NCI-H2081 (cell line): ENCODE measurements at places on chromosomes 16 and 17.

DNA sequence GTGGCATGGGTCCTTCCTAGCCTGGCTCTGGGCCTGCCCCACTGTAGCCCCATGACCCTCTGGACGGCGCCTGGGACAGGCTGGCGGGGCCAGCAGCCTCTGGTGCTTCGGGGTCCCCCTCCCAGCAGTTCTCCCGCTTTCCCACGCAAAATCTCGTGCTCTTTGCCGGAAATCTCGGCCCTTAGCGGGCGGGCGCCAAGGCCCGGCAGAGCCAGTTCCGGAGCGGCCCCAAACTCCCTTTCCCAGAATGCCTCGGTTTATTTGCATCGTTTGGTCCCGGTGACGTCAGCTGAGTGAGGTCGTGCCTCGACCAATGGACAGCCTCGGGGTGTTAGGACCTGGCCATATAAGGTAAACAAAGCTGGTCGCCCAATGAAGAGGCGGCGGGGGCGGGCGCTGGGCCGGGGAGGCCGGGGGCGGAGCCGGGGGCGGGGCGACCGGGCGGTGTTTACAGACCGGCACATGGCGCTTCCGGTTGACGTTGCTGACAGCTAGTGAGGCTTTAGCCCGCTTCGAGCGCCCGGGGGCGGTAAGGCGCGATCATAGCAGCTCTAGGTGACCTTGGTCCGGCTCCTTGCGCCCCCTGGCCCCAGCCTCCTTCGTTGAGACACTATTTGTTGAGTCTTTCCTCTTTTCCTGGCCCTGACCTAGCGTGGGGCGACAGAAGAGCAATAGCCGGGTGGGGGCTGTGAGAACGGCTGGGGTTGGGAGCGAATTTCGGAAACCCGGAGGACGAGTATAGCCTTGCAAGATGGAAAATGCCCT, 1.5 kb upstream of the UBALD1 start:
- DNase-seq: peak; percentile 99

DNA sequence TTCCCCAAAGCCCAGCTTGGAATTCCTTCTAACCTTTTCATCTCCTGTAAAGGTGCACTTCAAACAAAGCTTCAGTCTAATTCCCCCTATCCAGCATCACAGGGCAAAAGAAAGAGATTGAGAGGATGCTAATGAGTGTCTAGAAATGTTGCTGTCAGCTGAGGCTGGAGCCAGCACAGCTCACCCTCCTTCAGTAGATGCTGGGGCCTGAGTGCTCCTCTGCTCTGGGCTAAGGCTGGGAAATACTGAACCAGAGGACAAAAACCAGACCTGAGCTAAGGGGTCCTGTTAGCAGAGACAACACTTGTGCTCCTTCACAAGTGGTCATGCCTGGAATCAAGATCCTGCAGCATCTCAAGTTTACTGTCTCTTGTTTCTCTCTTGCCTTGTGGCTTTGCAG, 85.0 kb downstream of the CHD9NB start:
- DNase-seq: no peak

- no peak for DNase-seq
Observed at GRCh38 chr17:15441315-15441714, 26.1 kb downstream of the CDRT4 start.

- DNase-seq: no peak
Observed at GRCh38 chr17:59520251-59520650, 45.2 kb upstream of the DHX40 start.

GRCh38 chr17:82113941-82114340, 15.9 kb upstream of the FASN start:
- no peak for DNase-seq

DNA sequence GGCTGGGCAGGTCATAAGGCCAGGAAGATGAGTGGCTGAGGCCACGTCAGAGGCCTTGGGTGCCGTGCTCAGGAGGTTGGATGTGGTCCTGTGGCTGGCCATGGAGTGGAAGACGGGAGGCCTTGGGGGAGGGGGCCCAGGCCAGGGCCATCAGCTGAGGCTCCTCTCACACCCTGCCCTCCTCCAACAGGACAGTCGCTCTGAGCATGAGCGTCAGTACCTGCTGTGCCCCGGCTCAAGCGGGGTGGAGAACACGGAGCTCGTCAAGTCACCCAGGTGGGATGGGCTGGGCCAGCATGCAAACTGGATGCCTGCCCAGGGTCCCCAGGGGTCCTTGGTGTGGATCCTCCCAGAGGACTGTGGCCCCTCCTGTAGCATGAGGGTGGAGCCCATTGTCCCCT, 19.2 kb downstream of the POLR3E start:
- DNase-seq: no peak

DNA sequence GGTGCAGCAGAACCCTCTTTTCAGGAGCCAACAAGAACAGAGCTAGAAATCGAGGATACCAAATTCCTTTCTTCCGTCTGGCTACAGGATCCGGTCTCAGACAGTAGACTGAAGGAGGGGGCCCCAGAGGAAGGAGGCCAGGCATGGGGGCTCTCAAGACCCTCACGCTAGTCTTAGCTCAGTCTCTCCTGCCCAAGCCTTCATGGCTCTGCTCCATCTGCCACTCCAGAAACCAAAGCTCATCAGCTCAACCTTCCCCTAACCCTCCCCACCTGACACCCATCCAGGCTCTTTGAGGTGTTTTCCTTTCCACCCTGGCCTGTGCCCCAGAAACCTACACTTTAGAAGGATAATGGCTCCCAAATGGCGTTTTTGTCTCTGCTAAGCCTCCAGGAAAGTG, 6.2 kb upstream of the TMEM92 start:
- no peak for DNase-seq
